Stimulated activated CD4-positive, alpha-beta T cell treated with anti-CD3 and anti-CD28 coated beads, TNF-alpha, amount 100 ng/mL, for 1 hour (primary cell): ENCODE measurements at places on chromosomes 5 and 9.

DNA sequence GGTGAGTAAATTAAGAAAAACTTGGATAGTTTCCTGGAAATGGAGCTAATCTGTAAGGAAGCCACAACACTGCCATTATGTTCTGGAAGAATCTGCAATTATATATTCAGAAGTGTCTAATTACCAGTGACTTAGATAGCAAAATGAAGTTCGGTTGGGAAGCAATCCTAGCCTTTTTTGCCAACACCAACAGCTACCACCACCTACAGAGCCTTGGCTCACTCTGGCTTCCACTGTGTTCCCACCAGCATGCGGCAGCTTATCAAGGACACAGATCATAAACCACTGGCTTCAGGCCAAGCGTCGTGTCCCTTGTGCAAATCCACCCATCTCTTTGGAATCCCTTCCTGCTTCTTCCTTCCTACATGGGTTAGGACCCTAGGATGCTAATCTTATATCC, 118.0 kb upstream of the PCA3 start:
- DNase-seq, result no peak

DNA sequence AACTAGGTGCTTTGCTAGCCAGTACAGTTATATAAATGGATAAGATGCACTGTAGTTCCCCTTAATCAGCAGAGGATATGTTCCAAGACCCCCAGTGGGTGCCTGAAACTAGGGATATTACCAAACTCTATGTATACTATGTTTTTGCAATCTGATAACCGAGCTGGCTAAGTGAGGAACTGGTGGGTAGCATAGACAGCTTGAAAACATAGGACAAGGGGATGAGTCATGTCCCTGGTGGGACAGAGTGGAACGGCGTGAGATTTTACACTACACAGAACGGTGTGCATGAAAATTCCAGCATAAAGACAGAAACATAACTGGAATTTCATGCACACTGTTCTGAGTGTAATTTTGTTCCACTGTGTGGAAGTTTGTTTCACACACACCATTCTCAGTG, 86.9 kb downstream of the BASP1 start:
- no peak for DNase-seq

DNA sequence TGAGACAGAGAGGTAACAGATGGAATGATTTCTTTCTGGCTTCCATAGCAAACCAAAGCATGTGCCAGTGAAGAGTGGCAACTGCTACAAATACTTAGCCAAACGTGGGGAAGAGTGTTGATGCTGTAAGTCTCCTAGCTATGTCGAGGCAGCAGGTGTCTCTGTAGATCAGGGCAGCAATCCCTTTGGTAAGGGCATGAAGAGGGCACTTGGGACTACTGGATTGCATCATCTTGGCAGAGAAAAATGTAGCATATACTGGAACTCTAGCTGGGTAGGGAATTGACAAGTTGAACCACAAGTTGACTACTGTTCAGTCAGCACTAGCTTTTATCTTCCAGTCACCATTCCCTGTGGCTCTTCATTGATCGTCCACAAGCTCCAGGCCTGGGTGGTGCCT, 75.8 kb downstream of the GHR start:
- no peak for DNase-seq

- DNase-seq, result no peak
Observed at GRCh38 chr5:180806351-180807011, 3.9 kb upstream of the MGAT1 start.

DNA sequence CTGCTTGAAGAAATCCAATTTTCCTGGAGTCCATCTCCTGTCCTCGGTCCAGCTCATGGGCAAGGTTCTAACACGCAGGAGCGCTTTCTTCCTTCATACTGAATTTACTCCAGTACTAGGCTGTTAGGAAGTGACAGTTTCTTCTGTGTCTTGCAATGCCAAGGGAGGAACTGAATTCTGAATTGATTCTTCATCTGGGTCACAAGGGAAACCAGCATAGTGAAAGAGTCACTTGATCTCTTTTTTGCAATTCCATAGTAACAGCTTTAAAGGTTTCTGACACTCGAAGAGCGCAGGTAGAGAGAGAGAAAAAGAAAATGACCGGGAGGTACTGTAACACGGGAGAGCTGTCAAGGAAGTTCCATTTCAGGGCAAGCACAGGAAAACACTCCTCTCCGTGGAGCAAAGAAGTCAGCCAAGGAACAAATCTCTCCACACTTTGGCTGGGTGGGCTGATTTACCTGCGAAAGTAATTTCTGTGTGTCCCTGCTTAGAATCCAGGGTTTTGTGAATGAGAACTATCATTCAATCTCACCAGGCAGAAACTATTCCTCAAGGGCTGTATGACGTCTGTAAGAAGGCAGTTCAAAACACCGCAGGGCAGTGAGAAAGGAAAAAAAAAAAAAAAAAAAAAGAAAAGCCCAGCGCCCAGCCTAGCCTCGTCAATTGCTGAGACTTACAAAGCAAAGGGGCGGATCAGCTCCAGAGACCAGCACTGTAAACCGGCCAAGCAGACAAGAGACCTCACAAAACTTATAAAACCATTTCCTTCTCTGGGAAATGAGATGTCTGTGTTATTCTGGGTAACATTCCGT, 617.8 kb downstream of the PDE4D start:
- DNase-seq, result no peak

DNA sequence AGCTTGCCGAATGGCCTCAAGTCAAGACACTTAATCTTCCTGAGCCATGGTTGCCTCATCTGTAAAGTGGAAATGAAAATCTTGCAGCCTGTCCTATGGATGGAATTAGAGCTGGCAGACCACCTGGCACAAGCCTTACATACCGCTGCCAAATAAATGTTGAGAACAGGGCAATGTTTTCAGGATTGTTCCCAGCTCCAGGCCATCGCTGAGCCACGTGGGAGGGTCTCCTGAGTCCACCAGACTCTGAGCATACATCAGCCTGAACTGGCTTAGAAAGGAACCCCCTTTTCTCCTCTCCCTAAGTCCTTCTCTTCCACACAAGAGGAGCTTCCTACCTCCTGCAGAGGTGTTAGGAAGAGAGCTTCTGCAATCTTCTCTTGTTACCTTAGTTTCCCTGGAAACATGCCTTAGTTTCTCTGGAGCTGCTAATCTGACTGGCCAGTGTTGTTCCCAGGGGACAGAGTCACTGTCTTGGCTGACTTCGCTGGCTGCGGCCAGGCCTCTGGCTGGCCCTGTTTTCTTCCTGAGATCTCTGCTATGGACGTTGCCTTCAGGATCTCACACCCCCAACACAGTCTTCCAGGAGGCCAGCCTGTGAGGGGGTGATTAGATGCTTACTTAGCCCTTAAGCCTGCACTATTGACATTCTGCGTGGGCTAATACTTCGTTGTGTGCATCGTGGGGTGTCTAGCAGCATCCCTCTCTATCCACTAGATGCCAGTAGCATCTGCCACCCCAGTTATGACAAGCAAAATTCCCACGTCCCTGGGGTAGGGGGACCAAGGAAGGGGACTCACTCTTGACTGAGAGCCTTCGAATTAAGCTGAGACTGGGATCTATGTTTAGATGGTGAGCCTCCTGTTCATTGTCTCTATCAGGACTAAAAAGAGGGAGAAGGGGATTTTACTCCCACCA, 62.2 kb downstream of the BOD1 start:
- no peak for DNase-seq

DNA sequence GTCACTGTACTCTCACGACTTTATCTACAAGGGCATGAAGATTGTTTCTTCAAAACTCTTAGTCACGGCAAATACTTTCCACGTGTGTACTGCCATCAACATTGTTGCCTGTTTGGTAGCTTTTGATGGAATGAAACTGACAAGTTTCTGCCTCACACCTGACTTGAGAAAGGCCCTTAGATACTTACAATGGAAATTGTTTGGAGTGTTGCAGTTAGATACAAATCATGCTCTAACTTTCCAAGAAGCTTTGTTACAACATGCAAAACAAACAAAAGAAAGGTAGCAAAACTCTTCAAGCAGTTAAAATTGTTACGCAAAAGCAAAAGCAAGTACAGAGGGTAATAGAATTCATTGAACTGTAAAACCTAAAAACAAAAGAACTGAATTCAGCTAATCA, 91.1 kb upstream of the TLE4 start:
- no peak for DNase-seq

- DNase-seq, result no peak
Observed at GRCh38 chr5:173493846-173494245, 122.6 kb downstream of the BOD1 start.

DNA sequence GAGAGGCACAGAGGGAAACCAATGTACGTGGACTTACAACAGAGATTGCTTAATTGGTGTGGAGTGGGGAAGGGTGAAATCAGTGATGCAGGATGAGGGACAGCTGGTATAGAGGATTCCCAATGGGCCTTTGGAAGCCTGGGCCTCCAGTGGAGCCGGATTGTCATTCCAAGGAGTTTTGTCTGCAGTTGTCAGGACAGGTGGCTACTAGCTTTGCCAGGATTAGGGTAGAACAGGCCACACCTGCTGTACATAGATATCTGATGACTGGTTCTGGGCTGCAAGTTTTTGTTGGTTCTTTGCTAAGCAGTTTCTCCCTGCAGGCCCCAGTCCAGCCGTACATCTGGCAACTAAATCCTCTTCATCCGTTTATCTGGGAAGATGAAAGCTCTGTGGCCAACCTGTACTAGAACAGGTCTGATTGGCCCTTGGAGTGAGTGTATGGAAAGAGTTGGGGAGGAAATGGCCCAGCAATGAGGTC, 4.2 kb downstream of the SKP2 start:
- no peak for DNase-seq

- no peak for DNase-seq
Observed at GRCh38 chr5:98110791-98111190, 662.7 kb upstream of the RGMB start.

- no peak for DNase-seq
Observed at GRCh38 chr5:14580398-14581034, 1.1 kb upstream of the OTULINL start.

- DNase-seq, result no peak
Observed at GRCh38 chr5:73964352-73964865, 338.4 kb downstream of the ARHGEF28 start.

DNA sequence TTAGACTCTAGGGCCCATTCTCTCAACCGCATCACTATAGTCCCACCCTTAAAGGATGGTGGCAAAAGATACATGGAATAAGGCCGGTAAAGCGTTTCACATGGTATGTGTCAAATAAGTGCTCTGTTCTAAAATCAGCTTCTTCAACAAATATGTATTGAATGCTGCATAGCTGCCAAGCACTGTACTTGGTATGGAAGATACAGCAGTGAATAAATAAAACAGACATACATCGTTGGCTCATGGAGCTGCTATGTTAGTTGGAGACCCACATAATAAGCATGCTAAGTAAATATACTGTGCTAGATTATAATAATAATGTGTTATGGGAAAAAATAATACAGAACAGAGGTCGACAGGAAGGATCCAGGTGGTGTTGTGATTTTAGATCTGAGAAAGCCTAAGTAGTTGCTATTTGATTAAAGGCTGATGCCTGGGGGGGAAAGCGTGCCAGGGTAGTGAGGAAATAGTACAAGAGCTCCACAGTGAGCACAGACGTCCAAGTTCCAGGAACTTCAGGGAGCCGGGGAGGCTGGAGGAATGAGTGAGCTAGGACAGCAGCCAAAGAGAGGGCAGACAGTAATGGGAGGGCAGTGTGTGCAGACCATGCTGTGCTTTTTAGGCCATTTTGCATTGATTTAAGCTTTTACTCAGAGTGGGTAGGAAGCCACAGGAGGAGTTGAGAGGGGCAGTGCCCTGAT, 93.7 kb downstream of the JAKMIP2 start:
- DNase-seq, result no peak

GRCh38 chr5:33129309-33129708, 311.5 kb upstream of the TARS1 start:
- DNase-seq, result no peak

DNA sequence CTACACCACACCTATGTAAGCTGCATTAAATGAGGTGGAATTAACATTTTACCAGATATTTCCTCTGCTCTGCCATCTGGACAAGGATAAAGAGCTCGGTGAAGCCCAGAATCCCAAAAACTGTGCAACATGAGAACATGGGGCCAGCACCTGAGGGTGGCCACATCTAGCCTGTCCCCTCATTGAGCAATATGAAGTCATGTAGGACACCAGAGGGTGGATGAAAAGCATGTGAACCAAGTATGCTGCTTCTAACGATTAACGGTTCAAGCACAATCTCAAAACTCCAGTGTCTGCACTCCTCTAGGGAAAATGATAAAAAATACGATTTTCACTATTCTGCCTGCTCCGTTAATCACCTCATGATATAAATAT, 545.8 kb downstream of the EBF1 start:
- DNase-seq, result no peak

DNA sequence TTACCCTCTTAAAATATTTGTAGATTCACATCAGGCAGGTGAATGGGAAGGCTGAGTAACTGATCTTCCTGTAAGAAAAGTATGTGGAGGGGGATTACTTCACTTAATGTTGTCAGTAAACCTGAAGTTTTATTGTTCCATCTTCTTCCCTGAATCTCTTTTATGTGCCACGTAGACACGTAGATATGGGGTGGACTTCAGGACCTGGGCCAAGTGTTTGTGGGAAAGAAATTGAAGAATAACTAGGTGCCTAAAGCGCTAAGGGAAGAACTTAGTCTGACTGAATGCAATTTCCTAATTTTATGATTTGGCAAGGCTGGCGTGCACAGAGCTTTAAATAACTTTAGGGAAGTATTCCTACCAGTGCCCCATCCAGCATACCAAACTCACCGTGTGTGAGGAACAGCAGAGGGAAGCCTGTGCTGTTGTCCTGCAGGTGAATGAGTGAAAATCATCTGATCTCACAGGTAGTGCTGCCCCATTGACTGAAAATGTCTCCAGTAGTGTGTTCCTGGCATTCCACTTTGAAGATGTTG, 323.4 kb downstream of the KDM4C start:
- no peak for DNase-seq

DNA sequence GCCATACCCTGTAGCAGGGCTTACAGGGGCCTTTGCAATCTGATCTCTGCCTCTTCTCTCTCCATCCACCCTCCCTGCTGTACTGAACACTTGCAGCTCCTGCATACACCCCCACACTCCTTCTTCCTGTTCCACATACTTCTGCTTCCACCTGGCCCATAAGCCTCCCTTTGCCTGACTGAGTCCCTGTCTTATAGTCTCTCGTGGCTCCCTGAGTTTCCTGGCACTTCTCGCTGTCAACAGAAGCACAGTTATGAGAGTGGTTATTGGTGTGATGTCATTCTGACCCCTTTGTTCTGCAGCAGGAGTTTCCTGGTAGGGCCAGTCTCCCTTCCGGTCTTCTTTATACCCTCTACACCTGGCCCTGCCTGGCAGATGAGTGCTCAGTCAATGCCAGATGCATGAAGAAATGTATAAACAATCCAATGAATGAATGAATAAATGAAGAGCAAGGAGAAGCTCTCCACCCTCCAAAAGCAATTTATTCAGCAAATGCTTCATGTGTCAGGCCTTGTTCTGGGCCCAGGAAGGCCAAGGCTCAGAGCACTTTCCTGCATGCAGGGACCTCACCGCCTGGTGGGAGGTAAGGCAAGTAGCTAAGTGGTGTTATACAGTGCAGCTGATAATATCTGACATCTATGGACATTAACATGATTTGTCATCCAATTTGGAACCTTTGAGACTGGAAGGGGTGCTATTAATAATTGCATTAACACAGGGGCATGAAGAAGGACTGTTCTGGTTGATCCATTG, 20.5 kb upstream of the CSF1R start:
- no peak for DNase-seq

- no peak for DNase-seq
Observed at GRCh38 chr5:21817668-21818369, 1035.3 kb downstream of the CDH12 start.

- no peak for DNase-seq
Observed at GRCh38 chr5:88724201-88724600, 158.8 kb downstream of the MEF2C start.

- no peak for DNase-seq
Observed at GRCh38 chr5:100690036-100690560, 154.9 kb downstream of the FAM174A start.
